ENCODE measurements at places on chromosomes 13 and 19.

DNA sequence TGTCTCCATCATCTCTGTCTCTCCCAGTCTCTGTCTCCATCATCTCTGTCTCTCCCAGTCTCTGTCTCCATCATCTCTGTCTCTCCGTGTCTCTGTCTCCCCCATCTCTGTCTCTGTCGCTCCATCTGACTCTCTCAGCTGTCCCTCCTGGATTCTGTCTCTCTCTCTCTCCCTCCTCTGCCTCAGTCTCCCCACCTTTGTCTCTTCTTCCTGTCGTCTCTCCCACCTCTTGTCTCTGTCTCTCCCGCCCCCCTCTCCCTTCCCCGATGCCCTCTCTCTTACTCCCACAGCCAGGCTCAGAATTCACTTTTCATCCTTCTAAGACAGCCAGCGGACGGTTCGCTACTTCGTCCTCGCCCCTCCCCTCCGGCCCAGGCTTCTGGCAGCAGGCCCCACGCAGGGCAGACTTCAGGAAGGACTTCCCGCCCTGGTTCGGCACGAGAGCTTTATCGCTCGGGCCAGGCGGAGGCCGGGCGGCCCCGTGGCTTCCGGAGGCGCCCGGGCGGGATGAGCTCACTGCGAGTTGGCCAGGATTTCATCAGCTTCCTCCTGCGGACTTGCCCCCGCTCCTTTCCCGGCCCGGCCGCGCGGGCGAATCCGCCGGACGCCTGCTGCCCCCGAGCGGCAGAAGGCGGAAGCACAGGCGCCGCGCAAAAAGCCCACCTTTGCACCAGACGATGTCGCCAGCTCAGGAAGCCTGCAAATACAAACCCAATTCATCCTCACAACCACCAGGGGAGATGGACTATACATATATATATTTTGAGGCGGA lies 12.4 kb upstream of the CCDC9 start:
- DNase-seq = peak; percentile 92

DNA sequence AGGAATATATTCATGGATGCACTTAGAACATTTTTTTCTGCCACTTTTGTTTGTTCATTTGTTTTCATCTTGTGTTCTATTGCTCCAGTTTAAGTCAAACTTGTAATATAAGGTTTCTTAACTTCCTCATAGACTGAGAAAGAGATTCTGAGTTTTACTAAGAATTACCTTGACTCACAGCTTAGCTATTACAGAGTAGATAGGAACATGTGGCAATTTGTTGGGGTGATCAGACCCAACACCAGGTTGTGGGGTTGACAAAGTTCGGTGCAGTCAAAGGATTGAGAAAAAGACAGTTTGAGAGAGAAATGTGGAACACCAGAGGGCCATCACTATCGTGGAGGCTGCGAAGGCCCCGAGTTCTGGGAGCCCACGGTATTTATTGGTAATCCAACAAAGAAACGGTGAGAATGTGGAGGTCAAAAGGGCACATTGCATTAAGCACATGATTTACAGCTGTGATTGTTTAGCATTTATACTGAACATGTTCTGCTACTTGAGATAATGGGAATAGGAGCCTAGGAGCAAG lies 2526.0 kb downstream of the PCDH9 start:
- DNase-seq = no peak

DNA sequence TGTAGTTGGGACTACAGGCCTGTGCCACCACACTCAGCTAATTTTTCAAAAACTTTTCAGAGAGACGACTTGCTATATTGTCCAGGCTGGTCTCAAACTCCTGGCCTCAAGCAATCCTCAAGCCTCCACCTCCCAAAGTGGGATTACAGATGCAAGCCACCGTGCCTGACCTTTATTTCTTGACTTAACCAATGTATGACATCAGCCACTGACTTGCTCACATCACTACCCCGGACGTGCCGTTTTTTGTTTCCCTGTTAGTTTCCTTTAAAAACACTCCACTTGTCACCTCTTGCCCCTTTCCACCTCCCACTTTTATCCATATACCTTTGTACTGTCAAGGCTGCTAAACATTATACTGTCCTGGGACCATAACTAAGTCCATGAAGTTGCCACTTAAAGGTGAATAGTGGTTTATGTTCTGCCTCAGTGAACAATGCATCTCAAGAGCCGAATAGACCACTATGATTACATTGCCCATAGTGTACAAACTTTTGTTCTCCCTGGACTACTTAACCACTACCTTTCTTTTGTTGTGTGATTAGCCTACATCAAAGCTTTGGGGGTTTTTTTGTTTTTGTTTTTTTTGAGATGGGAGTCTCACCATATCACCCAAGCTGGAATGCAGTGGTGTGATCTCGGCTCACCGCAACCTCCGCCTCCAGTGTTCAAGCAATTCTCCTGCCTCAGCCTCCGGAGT lies 2.3 kb upstream of the EPHX3 start:
- no peak for DNase-seq

- DNase-seq = peak; percentile 46
Measured at GRCh38 chr13:99796175-99796819, 175.3 kb downstream of the ZIC5 start.

GRCh38 chr19:28508666-28509065 lies 704.3 kb downstream of the UQCRFS1 start:
- no peak for DNase-seq

DNA sequence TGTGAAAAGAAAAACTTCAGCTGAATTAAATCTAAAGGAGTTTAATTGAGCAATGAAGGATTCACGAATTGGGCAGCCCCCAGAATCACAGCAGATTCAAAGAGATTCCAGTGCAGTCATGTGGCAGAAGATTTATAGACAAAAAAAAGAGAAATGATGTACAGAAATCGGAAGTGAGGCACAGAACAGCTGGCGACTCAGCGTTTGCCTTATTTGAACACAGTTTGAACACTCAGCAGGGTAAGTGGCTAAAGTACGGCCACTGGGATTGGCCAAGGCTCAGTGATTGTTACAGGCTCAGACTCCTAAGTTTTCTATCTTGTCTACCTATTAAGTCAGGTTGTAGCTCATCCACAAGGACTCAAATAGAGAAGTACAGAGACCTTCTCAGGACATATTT lies 11.6 kb upstream of the CFAP97D2 start:
- DNase-seq = no peak

- peak; percentile 75 for DNase-seq
Measured at GRCh38 chr19:46984077-46985010, 35.3 kb upstream of the NPAS1 start.

DNA sequence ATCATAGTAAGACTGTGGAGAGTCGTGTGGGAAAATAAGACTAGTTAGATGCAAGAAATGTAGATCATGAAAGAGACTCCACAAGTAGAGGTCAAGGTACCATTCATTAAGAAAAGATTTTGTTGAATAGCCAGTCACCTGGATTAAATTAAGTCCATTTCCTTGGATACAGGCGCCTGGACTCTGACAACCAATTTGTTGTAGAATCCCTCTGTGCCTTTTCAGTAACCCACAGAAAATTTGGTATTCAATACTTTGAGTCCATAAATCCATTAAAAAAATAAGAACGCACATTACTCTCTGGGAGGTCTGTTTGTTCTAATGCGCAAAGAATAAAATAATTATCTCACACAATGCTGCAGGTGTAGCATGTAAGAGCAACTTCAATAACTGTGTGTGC lies 469.4 kb downstream of the KLF12 start:
- no peak for DNase-seq

DNA sequence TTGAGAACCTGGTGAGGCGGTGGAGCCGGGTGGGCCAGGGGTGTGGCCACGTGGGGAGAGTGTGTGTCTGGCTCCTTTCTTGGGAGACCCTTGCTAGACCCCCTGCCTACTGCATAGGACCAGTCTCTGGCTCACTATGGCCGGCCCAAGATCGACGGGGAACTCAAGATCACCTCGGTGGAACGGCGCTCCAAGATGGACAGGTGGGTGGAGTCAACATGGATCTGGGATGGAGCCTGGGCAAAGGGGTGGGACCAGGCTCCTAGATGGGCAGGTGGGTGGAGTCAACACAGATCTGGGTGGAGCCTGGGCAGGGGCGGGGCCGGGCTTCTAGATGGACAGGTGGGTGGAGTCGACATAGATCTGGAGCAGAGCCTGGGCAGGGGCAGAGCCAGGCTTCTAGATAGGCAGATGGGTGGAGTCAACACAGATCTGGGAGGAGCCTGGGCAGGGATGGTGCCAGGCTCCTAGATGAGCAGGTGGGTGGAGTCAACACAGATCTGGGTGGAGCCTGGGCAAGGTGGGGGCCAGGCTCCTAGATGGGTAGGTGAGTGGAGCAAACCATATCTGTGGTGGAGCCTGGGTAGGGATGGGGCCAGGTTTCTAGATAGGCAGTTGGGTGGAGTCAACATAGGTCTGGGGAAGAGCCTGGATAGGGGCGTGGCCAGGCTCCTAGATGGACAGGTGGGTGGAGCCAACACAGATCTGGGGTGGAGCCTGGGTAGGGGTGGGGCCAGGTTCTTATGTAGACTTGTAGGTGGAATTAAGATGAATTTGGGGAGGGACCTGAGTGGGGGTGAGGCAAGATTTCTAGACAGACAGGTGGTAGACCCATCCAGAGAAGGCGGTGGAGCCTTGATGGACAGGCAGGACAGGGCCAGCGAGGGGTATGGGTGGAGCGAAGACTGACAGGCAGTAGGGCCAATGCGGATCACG lies 56.5 kb downstream of the VAV1 start:
- no peak for DNase-seq

- peak; percentile 55 for DNase-seq
Measured at GRCh38 chr19:45508861-45509691, 1.8 kb downstream of the VASP start.

DNA sequence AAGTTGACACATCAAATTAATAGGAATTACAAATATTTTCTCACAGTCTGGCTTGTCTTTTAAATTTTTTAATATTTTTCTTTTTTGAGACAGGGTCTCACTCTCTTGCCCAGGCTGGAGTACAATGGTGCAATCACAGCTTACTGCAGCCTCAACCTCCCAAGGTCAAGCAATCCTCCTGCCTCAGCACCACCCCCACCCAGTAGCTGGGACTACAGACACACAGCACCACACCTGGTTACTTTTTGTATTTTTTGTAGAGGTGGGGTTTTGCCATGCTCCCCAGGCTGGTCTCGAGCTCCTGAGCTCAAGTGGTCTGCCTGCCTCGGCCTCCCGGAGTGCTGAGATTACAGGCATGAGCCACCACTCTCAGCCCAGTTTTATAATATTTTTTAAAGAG lies 72.0 kb downstream of the SPATA13 start:
- DNase-seq = no peak

DNA sequence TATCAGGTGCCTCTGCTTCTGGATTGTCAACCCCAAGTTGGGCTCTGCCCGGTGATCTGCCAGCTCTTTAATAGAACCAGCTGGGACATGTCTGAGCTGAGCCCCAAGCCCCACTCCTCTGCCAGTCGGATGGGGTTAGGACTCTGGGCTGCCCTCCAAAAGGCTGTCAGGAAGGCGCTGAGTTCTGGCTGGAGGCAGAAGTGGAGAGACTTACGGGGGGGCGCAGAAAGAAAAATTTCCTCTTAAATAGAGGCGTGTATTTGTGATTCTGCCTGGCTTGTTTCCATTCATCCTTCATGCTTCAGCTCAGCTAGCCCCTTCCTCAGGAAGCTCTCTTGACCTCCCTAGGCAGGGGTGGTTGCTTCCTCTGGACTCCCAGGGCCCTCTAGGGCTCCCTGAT lies 985 bp upstream of the KCNK6 start:
- DNase-seq = no peak

DNA sequence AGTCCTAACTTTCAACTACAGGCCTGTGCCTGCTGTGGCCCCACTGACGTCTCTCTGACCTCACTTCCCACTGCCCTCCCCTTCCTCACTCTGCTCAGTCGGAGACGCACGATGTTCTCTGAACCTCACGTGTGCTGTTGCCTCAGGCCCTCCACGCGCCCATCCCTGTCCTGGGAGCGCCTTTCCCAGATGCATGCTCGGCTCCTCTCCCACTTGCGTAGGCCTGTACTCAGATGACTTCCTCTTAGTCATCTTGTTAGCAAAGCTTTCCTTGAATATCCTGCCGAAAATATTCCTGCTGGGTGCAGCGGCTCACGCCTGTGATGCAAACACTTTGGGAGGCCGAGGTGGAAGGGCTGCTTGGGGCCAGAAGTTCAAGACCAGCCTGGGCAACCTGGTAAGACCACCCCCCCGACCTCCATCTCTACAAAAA lies 9.3 kb upstream of the SYT5 start:
- DNase-seq = peak; percentile 75

- peak; percentile 43 for DNase-seq
Measured at GRCh38 chr13:91280801-91281200, 66.7 kb upstream of the MIR17HG start.

DNA sequence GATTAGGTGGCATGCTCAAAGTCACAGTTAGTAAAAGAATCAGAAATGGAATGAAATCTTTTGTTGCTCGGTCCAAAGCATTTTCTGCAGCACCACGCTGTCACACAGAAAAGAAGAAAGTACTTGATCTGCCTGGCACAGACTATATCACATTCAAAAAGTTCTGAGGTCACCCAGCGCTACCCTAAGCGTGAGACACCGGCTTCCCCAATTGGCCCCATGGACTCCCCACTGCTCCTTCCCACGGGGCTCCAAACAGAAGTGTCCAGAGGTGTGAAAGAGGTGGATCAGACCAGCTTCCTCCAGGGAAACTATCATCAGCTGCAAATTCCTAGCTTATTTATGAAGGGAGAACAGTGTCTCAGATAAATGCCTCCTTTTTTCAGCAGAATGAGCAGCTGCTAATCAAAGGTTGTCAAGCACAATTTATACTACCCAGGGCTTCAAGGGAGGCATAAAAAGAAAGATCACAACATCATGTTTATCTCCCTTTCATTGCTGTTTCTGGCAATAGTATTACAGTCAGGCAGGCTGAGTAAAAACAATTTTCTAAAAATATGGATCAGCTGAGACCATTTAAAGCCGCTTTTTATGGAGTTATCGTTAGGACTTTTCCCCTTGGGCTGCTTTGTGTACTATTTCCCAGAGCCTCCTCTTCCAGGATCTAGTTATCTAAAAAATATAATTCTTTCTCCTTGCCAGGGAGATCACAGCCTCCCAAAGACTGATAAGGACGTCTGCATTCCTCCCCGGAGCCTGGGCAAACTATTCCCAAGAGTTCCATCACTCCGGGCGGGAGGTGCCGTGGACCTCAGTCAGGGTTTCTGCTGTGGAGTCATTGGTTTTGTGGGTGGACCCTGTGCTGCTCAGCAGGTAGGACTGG lies 208.0 kb downstream of the LHFPL6 start:
- DNase-seq = no peak

GRCh38 chr13:51148223-51148951 lies 37.3 kb upstream of the C13orf42 start:
- DNase-seq = no peak

GRCh38 chr13:112838842-112839117 lies 130.2 kb upstream of the MCF2L start:
- no peak for DNase-seq
